ENCODE measurements at places on chromosomes 2 and 18.
A peak's percentile ranks its signal among the peaks of the same experiment; 100 is the strongest.

- DNase-seq, result no peak
These were observed 7.6 kb downstream of the KCNG2 start for GRCh38 chr18:79805211-79805887.

GRCh38 chr2:141929331-141930252 is 201.2 kb downstream of the LRP1B start:
- no peak for DNase-seq

GRCh38 chr2:229852565-229852964 is 69.2 kb downstream of the TRIP12 start:
- DNase-seq, result no peak

DNA sequence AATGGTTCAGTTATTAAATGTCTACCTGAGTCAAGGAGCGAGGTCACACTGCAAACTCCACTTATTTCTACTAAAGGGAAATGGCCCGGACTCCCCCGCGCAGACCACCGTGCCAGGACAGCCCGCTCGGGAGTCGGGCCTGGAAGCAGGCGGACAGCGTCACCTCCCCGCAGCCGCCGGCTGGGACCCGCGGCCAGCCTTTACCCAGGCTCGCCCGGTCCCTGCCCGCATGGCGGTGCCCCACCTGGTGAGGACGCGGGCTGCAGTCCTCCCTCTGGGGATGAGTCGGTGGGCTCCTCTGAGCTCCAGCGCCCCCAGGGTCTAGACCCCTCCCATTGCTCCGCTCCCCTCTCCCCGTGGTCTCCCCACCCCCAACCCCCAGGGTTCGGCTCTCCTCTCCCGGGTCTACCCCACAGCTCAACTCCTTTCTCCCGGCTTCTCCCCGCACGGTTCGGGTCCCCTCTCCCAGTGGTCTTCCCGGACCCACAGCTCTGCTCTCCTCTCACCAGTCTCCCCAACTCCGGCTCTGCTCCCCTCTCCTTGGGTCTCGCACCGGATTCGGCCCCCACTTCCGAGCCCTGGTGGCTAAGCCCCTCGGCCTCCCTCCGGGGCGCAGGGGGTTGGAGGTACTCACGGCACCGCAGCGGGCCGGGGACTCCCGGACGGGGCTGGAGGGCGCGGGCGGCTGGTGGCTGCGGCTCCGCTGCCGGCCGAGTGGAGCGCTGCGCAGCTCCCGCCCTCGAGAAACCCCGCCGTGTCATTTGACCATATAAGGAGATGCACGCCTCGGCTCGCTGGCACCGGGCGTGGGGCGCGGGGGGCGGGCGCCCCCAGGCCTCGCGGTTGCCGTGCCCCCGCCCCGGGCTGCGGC is at the start of gene FHL2:
Gene FHL2, minus strand, starts transcription at position 716 of the 871 bp plus-strand sequence. CDS start 12,535 bp downstream, outside the sequence.
- DNase-seq, result peak; percentile 90

DNA sequence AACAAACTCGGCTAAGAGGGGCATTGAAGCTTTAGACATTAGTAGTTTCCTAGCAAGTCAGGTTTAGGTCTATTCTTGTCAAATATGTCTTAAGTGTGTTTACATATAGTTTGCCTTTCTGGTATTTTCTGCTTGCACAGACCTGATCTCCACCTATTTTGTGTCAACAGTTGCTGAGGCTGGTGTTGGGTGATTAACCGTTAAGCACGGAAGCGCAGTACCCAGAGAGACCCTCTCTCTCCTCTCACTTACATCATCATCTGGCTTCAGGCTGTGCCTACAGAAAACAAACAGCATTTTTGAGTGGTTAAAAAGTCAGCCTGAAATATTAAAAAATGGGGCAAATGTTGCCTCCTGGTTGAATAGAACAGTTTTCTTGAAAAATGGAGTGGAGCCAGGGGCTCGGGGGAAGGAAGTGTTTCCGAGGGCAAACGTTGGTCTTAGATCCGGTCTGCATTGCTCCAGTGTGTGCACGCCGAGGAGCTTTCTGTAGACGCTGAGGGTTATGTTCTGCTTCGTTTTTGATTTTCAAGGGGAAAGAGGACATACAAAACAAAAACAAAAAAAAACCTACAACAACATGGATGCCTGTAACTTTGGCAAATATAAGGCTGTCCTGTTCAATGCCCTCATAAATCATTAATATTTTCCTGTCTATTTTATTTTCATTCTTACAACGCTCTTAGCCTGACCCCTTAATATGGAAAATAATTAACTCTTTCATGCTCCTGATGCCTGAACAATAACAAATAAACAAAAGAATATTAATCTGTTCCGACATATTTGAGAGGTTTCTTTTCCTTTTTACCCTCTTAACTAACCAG is 120.8 kb downstream of the MEIS1 start:
- no peak for DNase-seq

DNA sequence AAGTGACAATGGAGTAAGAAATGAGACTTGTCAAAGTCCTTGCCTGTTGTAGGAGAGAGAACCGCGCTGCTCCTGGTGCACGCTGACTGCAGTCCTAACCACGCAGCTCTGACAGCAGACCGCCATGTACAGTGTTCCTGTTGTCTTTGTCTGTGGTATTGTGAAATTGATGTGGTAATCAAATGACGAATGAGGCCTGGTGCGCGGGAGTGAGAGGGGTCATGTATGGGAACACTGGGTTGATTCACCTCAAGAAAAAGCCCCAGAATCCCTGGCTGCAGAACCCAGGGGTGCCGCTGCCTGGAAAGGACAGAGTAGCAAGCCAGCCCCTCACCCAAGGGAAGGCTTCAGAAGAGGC is 64.0 kb downstream of the INPP4A start:
- DNase-seq, result no peak

- DNase-seq, result no peak
These were observed 8.6 kb downstream of the ALLC start for GRCh38 chr2:3666613-3666975.

- no peak for DNase-seq
These were observed 267.7 kb downstream of the NBAS start for GRCh38 chr2:15293262-15293937.

GRCh38 chr2:165698444-165698884 is 95.6 kb downstream of the GALNT3 start:
- DNase-seq, result peak; percentile 43

Measured in urothelium cell line (cell line).